AG08396 (cell line): ENCODE measurements at places on chromosomes 2 and 18.

DNA sequence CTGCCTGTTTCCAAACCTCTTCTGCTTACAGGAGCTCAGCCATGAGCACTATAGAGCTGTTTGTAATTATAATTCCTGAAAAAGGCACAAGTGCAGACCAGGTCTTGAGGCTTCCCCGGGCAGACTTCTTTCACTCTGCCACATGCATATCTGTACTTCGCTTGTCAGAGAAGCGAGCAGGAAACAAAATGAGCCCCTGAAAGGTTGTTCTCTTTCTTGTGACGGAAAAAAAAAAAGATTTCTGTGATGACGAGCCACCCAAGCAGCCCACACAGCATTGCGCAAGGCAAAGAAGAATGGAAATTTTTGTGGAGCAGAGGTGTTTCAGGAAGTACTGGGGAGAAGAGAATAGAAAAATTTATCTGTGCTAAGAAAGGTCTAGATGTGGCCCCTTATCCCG, 54.0 kb upstream of the LINC00305 start:
- no peak for DNase-seq

DNA sequence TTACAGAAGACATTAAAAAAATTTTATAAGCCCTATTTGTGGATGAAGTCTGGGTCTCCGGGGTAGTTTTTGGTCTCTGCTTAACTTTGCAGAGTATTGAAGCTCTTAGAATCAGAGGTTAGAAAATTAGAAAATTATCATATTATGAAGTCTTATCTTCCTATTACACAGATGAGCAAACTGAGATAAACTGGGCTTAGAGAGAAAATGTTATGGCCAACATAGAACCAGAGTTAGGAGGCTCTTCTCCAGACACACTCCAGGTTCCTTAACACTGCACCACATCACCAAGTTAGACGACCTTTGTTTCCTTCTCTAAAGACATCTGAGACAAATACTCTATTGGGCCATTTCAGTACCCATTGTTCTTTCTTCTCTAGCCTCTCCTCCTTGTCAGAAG, 36.7 kb upstream of the NEB start:
- DNase-seq = no peak

DNA sequence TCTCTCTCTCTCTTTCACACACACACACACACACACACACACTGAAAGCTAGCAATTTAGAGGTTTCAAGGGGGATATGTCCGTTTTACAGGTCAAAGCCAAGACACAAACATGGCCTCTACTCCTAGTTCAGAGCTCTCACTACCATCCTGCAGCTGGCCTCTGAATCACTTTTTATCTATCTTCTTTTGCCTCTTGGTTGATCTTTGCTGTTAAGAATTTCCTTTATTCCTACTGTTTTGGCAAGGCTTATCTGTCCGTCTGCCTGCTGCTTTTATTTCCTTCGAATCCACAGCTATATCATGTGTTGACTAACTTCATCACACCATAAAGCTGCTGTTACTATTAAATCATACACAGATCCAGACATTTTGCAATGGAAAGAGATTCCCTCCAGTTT, 543.0 kb downstream of the PLCL1 start:
- DNase-seq = no peak

DNA sequence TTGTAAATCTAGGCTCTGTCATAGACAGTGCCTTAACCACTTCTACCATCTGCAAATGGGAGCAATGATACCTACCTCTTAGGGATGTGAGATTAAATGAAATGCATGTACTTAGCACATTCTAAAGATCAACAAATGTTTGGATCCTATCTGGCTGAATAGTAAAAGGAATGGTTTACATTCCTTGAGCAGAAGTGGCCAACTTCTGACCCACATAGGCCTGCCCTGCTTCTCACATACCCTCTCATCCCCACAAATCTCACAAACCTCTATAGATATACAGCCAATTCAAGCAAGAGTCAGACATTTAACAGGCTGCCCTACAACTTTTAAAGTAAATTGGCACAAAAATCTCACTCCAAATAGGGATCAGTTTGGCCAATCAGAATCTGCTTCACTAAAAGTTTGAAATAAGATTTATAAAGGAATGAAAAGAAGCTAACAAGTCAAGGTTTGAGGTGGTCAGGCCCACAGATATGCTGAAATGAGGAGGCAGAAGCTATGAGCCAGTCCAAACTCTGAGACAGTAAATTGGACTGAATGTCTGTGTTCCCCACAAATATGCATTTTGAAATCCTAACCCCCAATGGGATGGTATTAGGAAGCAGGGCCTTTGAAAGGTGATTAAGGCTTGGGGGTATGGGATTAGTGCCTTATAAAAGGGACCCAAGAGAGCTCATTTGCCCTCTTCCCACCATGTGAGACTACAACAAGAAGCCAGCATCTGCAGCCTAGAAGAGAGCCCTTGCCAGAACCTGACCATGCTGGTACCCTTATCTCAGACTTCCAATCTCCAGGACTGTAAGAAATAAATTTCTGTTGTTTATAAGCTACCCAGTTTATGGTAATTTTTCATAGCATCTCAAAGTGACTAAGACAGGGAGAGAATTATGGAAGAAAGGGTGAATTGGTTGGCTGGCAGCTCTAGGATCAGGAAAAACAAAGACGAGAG, 227.8 kb upstream of the RBMS1 start:
- no peak for DNase-seq

DNA sequence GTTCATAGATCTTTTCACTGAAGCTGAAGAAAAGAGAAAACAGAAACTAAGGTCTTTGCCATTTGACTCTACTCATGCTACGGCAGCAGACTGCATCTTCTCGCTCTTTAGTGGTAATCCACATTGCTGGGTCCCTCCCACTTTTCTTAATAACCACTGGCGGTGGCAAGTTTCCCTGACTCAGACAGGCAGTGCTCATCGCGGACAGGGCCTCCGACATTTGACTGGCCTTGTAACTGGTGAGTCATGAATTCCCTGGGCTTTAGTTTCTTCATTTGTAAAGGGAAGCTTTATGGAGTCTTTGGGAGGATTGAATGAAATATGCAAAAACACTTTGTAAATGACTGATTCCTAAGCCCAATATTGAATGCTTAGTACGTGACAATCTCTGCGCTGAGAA, 238.2 kb upstream of the RBBP8 start:
- DNase-seq = peak; percentile 77

GRCh38 chr2:224532931-224533330, 52.2 kb downstream of the CUL3 start:
- no peak for DNase-seq

DNA sequence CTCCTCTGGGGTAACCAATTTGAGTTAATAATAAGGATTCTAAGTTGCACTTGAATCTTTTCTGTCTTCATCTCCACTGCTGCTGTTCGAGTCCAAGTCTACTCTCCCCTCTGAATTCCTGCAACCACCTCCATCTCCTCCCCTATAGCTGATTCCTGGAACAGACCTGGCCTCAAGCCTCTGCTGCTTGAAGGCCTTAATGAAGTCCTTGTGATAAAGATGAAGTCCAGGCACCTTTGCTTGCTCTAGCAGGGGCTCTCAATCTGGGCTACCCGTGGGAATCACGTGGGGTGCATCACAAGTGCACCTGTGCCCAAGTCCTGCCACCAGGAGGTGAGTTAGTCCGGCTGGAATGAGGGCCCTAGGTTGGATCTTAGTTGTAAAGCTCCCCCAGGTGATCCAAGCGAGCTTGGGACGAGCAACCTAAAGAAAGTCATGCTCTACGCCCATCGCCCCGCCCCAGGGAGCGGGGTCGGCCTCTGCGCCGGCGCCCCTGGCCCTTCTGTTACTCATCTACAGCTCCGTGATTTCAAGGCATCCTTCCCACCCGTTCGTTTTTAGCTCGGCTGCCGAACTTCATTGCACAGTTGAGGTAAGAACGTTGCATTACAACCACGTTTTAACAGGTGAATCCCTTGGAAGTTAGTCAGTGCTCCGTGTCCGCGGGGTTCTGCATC, 905 bp upstream of the IAH1 start:
- no peak for DNase-seq

- no peak for DNase-seq
These were observed 43.0 kb downstream of the SERPINB7 start for GRCh38 chr18:63818212-63818611.

GRCh38 chr2:95121093-95121406, 558 bp downstream of the MRPS5 start:
- DNase-seq = no peak

DNA sequence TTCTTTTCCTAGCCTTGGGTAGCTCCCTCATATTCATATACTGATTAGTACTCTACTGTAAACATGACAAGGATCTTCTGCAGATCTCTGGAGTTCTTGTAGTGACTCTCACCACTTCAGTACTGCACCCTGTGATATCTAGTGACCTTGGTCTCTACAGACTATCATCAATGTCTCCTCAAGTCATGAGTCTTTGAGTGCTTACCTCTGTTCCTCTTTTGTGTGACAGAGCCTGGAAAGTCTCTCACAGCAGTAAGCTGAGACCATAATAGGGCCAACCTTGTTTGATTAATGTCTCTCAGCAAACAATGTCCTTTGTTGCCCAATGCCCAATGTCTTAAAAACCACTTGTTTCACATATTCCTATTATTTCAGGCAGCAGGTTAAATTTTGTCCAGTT, 34.2 kb upstream of the BAZ2B start:
- no peak for DNase-seq

DNA sequence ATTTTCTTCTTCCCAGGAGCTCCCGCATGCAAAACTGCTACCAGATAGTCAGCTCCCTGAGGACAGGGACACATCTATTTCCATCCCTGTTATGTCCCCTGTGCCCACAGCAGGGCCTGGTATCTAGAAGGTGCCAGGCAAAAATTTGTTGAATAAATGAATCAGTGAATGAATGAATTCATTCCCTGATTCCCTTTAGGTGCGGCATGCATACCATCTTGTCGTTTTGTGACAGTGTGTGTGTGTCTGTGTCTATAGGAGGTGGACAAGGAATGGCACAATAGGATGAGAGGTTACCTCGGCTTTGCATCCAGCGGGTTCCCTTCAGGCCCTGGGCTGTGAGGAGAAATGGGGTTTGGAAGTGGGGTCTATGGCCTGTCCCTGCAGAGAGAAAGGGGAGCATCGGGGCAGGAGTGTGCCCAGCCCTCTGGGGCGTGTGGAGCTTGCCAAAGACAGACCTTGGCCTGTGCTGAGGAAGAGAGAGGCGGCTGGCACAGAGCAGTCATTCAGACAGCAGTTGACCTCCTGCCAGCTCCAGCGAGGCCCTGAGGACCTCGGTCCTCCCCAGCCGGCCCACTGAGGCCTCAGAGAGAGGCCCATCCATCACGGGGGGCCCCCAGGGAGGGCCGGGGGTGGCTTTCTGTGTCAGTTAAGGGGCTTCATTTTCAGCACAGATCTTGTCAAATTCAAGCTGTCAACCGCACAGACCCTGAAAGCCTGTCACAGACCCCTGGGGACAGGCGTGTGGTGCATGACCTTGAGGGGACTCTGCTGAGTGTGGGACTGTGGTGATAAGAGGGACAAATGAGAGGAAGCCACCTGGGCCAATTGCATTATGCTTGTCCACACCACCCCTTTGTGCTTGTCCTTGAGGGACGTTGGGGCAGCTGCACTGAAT, 125.9 kb upstream of the CXCR4 start:
- no peak for DNase-seq

- DNase-seq = peak; percentile 84
These were observed 1.4 kb downstream of the UBE2F start for GRCh38 chr2:237968048-237968862.
